NCI-H146 (cell line): ENCODE measurements at places on chromosomes 11 and 22.

GRCh38 chr11:7019500-7020182 lies 505 bp downstream of the ZNF214 start:
- peak; percentile 55 for DNase-seq

- no peak for DNase-seq
These were observed 56.8 kb upstream of the LRRC55 start for GRCh38 chr11:57124917-57125316.

GRCh38 chr11:8867931-8868631 lies 42.9 kb upstream of the AKIP1 start:
- DNase-seq: no peak

DNA sequence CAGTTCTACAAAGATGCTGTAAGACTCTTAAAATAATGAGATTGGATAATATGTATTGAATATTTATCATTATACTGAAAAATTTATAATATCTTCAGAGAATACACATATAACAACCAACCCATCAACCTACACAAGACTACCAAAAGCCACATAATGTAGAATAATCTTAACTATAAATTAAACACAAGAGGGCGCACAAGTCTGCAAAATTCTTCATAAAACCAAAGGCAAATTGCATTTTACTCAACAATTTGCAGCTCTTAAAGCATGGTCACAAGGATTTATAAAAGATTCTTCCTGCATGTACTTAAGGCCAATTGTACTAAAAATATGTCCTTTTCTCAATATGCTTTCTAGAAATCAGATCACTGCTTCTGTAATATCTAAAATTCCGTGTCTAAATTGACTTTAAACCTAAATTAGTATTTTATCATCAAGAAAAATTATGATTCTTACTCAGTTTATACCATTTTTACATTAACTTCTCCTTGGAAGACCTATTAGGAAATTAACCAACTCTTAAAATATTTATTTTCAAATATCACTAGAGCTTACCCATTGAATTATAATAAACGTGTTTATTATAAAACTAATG lies 79.0 kb downstream of the TTC28 start:
- peak; percentile 51 for DNase-seq

GRCh38 chr11:63537293-63538101 lies 889 bp downstream of the PLAAT4 start:
- DNase-seq: no peak

DNA sequence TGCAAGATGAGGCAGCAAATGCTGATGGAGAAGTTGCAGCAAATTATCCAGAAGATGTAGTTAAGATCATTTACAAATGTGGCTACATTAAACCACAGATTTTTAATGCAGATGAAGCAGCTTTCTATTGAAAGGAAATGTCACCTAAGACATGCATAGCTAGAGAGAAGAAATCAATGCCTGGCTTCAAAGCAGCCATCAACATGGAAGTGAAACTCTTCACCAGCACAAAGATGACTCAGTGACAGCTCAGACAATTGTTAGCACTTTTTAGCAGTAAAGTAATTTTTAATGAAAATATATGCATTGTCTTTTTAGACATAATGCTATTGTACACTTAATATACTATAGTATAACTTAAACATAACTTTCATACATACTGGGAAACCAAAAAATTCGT lies 71.4 kb downstream of the FANCF start:
- no peak for DNase-seq

GRCh38 chr11:22808571-22809197 lies 20.9 kb downstream of the SVIP start:
- DNase-seq: no peak

GRCh38 chr22:46239261-46240048 lies 10.6 kb downstream of the CDPF1 start:
- no peak for DNase-seq

DNA sequence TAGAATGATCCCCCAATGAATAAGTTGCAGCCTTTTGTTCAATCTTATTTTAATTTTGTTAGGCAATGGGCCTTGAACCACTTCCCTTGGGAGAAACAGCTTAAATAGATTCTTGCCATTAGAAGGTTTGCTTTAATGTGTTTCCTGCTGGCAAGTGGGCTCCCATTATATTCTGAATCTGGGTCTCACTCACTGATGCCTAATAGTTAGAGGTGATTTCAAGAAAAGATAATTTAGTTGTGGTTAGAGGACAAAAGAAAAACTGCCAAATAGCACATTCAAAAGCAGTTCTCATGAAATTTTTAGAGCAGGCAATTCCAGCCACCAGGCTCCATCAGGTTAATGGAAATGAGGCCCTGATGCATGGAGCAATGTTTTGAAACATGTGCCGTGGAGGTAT lies 362.6 kb upstream of the CHORDC1 start:
- no peak for DNase-seq

- DNase-seq: no peak
These were observed 24.7 kb downstream of the CAPN1 start for GRCh38 chr11:65206441-65206841.

DNA sequence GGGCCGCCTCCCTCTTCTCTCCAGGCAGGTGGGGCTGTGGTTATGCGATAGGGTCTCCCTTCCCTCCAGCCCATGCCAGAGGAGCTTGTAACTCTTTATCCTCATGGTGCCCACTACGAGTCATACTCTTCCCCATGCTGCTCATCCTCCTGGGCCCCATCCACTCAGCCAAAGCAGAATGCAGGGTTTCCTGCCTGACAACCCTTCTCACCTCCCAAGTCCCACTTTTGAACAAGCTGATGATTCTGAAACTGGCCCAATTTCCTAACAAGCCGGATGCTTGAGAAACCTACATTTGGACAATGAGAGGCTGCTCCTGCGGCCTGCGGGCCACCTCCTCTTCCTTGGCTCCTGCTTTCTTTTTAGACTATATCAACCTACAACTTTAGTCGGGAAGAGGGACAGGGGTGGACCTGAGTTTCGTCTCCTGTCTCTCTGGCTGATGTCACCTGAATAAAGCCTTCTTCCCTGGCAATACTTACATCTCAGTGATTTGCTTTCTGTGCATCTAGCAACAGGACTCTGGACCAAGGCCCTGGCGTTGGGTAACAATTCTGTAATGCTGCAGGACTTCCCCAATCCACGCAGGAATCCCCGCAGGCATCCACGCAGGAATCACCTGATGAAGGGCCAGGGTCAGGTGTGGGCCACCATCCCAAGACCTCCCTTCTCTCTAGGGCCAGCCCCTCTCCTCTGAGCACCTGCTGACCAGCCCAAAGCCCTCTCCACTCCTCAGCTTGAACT lies 1.5 kb upstream of the NDUFS8 start:
- no peak for DNase-seq

DNA sequence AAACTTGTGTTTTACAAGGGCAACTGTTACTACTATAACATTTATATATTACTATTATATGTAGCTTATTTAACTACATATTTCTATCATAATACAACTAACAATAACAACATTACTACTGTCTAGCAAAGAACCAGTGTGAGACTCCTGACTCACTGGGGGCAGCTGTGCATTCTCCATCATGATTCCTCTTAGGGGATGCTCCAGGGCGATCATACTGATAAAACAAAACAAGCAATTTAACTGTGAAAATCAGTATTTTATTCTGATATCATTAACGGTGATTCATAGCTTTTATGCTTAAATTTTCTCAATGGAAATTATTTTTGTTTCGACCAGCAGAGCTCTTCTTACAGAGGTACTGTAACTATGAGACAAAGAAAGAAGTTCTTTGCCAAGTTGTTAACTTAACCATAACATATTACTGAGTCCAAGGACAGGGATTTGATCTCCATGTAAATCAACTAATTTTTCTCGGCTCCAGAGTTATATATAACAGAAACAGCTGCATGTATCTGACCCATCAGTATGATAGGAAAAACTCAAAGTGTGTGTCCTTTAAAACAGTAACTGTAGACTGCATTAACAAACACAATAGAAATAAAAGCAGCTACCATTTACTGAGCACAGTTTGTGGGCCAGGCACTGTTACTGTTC lies 24.8 kb upstream of the FNBP4 start:
- no peak for DNase-seq

- DNase-seq: peak; percentile 67
These were observed 203.4 kb downstream of the LRRC4C start for GRCh38 chr11:41256041-41256440.

DNA sequence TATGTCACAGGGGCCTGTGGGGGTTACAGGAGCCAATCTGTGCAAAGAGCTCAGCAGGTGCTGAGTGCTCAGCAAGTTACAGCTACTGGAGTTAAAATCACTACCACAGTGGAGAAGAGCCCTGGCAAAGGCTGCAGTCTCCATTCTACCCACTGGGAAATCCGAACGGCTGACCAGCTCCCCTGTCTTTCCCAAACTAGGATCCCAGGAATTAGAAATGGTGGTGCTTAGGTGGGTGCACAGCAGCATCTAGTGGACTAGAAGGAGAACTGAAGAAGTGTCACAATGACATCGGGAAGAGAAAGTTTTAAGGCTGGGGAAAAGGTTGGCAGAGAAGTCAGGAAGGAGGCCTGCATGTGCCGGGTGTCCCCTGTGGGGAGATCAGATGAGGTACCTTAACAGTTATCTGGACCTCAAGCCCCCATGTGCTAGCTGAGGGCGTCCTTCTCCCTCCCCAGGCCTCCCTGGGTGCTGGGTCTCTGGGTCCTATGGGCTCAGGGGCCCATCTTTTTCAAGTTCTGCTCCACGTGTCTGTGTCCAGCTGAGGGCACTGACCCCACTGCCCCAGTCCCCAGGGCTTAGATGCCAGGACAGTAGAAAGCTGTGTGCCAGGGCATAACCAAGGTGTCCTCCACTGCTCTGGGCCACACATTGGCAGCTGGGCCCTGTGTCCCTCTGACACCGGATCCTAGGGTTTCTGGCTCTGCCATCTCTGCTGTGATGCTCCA lies 1.9 kb downstream of the PIWIL3 start:
- DNase-seq: peak; percentile 31

DNA sequence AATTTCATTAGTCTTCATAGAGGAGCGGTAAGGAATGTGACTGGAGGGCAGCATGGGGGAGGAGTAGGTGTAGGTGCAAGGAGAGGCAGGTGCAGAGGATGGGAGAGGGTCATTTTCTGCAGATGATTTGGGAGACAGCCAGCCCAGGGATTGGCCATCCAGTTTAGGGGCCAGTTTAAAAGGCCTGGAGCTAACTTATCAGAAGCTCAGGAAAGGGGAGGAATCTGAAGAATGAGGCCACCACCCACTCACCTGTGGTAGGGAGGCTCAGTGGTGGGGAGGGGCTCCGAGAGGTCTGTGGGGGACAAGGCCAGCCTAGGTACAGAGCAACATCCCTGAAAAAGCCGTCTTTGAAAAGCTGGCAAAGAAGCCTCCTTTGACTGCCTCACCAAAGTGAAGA lies 110.8 kb upstream of the TMEM45B start:
- DNase-seq: no peak

DNA sequence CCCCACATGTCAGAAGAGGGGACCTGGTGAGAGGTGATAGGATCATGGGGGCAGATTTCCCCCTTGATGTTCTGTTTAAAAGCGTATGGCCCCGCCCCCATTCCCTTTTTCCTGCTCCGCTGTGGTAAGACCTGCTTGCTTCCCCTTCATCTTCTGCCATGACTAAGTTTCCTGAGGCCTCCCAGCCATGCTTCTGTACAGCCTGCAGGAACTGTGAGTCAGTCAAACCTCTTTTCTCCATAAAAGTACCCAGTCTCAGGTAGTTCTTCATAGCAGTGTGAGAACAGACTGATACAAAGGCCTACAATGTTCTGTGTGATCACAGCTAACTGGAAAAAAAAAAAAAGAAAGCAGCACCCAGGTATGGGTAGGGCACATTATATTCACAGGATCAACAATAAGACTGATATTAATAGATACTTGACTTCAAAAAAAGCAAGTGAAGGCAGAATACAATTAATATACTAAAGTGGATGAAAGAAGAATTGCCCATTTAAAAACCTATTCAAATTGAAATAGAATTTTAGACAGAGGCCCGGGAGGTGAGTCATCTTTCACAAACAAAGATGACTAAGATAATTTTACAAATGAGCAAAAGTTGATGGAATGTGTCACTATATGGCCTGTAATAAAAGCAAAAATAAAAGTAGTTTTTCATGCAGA lies 1.7 kb upstream of the OR52K1 start:
- DNase-seq: no peak

DNA sequence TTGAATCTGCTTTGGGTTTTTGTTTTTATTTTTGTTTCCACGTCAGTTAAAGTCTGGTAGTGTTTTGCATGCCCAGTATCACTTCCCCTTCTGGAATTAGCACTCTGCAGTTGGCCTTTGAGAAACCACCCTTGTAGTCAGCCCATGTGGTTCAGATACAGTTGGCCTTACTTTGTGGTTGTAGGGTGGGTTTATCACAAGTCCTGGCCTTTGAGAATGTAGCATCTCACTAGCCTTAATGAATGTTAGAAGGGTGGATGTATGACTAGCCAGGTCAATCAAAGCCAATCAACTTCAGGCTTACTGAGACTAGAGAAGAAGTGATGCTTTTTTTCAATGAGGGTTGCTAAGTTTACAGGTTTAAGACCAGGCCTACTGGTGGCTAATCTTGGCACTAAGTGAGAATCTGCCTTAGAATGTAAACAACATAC lies 19.8 kb downstream of the ARL14EP start:
- no peak for DNase-seq

GRCh38 chr22:23029521-23030228 lies 40.6 kb upstream of the GNAZ start:
- peak; percentile 76 for DNase-seq

DNA sequence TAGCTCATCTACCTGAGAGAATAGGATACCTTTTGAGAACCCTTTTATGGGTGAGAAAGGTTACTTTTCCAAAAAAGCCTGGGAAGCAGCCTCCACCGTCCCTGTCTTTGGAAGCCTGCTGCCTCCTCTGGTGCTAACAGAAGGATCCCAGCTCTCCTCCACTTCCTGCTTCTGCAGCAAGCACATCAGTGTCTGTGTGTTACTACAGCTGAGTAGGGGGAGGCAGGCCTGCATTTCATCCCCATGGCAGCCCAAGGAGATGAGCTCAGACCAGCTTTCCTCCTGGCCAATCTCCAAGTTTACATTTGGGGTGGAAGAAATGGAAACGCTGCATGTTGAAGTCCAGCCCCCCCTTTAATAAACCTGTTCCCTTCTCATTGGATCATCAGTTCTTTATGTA lies 7.4 kb upstream of the CCDC34 start:
- DNase-seq: no peak

- no peak for DNase-seq
These were observed 308.0 kb downstream of the OPCML start for GRCh38 chr11:133224271-133224670.

GRCh38 chr11:88250566-88251242 lies 75.5 kb upstream of the RAB38 start:
- DNase-seq: no peak

GRCh38 chr22:43625242-43625641 lies 186.9 kb downstream of the EFCAB6 start:
- DNase-seq: no peak

- no peak for DNase-seq
These were observed 21.3 kb downstream of the PHF21A start for GRCh38 chr11:46099963-46100316.

DNA sequence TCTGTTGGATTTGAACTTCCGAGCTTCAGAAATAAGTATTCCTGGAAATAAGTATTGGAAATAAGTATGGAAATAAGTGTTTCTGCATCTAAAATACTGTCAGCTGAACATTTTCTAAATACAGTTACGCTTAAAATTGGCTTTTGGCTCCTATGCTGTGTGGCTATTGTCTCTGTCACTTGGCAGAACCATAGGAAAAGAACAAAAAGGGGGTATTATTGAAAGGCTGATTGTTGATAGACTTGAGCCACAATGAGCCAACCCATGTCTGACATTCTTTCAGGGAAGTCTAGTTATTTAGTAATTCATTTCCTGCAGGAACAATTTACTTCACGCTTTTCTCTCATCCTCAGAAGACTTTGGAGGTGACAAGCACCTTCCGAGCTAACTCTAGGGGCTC lies 32.5 kb upstream of the LARGE1 start:
- DNase-seq: no peak
